ENCODE measurements at places on chromosomes 1 and 21.
A peak's percentile ranks its signal among the peaks of the same experiment; 100 is the strongest.

GRCh38 chr1:92989253-92989652 is 28.0 kb upstream of the DIPK1A start:
- no peak for DNase-seq

GRCh38 chr1:185158800-185159199 is 1.8 kb downstream of the SWT1 start:
- no peak for DNase-seq

- DNase-seq: no peak
Measured at GRCh38 chr1:48785869-48786268, 9.2 kb upstream of the BEND5 start.

DNA sequence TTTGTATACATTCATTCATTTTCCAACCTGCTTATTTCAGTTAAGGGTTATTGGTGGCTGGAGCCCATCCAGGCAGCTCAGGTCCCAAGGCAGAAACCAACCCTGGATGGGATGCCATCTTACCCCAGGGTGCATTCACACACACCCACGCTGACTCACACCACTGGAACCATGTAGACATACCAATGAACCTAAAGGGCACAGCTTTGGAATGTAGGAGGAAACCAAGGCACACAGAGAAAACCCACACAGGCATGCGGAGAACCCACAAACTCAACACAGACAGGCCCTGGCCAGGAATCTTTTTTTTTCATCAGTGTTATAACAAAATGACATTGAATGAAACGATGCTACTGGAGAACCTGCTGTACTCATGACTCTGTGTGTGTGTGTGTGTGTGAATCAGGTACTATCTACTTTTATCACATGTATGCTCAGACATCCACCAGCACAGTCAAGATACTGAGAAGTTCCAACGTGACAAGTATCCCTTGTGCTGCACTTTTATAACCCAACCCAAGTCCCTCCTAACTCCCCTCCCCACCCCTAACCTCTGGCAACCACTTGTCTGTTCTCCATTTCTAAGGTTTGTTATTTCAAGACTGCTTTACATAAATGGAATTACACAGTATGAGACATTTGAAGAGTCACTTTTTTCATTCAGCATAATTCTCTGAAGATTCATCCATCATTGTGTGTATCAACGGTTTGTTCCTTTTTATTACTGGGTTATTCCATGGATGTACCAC is 286.8 kb upstream of the PLD5 start:
- DNase-seq: no peak

DNA sequence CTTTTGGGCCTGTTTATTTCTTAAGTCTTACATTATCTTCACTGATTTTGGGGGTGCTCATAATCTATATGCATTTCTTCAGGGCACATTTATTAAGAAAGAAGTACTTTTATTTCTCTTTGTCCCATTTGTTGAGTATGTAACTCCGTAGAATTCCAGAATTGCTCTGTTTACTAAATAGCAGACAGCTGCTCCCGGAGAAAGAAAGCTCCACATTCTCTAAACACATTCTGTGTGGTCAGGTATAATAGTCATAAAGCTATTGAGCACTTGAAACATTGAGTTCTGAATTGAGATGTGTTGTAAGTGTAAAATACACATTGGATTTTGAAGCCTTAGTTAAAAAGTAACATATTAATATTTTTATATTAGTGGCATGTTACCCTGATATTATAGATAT is 206.5 kb downstream of the SPATA17 start:
- no peak for DNase-seq

- peak; percentile 68 for DNase-seq
Measured at GRCh38 chr21:34807146-34807880, 138.5 kb downstream of the CLIC6 start.

GRCh38 chr1:27000090-27000816 is 6.8 kb downstream of the TRNP1 start:
- DNase-seq: no peak

GRCh38 chr1:928825-929661 is 5.3 kb downstream of the SAMD11 start:
- no peak for DNase-seq

- no peak for DNase-seq
Measured at GRCh38 chr1:68433395-68433794, 16.4 kb downstream of the RPE65 start.

- DNase-seq: no peak
Measured at GRCh38 chr1:206010060-206010459, 6.9 kb upstream of the RAB7B start.

DNA sequence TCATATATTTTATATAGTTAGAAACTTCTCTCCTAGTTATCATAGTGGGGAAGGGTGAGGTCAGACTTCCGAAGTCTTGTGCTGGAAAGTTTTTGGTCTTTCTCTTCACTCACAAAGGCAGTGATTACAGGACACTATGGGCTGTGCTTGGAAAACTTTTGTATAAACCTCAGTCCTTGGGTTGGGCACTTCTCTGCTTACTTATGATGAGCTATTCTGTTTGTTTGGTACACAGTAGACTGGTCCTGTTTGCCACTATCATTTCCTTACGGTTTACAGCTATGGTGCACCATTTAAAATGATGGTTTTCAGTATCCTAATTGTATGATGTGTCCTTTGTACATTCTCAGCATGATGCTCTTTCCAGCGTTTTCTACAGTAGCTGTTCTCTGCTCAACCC is 75.5 kb downstream of the MAP3K7CL start:
- DNase-seq: no peak

DNA sequence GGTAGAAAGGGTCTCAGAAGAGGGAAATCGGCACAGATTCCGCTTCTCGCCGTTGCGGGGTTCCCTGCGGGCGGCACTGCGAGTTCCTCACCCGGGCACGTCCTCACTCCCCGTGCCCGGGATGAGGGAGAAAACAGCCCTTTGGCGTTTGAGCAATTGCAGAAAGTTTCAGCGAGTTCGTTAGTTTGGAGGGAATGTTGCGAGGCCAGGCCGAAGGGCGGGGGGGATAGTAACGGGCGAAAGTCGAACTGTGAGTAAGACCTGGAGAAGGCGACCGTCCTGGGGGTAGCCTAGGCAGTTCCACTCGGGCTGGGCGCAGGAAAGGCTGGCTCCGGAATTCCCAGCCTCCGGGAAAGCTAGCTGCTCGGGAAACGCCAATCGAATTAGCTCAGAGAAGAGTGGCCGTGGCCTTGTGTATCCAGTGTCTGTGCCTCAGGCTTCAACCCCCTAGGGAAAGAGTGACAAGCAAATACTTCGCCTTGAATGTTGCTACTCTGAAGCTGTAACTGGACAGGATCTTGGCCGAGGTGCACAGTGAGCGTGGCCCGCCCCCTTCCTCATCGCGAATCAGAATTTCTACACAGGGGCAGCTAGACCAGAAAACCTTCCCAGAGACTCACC is 787 bp downstream of the PTGFR start:
- no peak for DNase-seq

DNA sequence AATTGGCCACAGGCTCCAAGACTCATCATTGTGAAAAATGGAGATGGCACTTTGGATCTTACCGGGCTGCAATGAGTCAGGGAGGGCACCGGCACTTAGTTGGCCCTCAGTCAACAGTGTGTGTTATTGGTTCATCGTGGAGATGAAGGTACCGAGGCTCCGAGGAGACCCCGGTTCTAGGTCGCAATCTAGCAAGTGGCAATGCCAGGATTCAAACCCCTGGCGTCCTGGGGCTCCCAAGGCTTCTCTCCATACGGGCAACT is 49.0 kb upstream of the ACOT11 start:
- DNase-seq: no peak

- no peak for DNase-seq
Measured at GRCh38 chr1:151370211-151370911, 2.1 kb downstream of the SELENBP1 start.

DNA sequence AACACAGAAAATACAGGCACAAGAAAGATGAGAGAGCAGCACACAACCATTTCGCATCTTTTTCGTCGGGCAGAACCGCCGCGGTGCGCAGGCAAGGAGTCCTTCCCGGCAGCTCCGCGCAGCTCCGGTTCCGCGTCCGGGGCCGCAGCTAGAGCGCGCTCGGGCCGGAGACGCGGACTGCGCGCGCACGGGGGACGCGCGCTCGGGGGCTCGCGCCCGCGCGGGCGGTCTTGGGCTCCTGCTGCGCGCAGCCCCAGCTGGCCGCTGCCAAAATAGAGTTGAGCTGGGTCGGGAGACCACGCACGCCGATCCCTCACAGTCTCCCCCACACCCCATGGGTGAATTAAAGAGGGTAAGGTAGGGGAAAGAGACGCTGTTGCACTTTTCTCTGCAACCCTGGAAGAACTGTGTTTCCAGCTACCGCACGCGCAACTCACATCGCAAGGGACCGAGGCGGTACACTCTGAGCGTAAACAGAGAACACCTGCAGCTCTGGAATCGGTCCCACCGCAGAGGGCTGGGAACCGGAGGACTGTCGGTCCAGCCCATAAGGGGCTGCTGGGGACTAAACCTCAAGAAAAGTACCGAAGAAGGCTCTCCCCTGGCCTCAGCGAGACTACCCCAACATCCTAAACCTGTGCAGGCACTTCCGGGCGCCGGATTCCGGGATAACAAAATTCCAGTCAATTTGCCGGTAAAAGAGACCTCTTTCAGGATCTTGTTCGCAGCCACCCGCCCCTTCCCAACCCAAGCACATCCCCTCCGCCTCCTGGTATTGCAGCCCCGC is 1.7 kb downstream of the NR5A2 start:
- DNase-seq: no peak

DNA sequence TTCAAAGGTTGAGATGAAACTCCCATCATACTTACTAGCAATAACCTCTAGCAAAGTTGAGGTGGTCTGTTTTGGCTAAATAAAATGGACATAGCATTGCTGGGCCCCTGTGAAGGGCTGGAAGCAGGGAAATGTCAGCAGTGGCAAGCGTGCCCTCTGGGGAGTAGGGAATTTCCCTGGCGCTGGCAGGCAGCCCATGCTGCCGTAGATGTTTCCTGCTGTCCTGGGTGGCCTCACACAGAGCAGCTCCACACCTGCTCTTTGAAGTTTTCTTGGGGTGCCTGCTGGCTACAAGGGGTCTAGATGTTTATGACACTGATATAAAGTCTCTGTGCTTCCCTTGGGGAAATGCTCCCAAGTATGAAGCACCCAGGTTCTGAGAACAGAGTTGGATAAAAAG is 30.2 kb downstream of the ADARB1 start:
- peak; percentile 26 for DNase-seq

DNA sequence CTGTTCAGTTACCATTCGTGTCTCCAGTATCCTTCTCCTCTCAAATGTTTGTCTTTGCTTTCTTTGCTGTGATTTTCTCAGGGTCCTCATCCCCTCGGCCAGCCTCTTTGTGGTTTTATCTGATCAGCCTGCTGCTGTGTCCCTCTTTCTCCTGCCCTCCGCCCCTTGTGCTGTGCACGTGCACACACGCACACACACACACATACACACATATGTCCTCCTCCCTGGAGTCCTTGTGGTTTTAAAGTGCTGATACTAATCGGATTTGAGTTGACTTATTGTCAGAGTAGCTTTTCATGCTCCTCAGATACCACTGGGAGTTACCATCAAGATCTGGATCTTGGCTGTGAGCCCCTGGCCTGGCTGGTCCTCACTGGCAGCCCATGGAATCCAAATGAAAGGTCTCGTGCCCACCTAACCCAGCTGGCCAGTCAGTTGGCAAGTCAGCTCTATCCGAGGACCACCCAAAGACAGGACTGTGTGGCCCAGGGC is 34.1 kb downstream of the QSOX1 start:
- no peak for DNase-seq

DNA sequence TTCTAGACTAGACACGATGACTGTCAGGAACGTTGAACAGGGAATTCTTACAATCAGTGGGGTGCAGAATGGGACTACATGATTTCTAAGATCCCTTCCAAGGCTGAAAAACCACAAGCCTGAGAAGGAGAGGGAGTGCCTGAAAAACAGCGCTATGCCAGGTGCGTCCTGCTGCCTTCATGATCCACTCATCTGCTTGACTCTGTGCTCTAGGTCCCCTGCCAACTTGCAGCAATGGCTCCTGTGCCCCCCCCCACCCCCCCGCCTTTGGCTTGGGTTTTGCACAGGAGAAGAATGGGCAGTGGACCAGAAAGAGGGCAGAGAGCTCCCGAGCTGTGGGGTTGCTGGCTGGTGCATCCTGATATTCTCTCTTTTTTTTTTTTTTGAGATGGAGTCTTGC is 5.9 kb downstream of the SLC2A7 start:
- no peak for DNase-seq

DNA sequence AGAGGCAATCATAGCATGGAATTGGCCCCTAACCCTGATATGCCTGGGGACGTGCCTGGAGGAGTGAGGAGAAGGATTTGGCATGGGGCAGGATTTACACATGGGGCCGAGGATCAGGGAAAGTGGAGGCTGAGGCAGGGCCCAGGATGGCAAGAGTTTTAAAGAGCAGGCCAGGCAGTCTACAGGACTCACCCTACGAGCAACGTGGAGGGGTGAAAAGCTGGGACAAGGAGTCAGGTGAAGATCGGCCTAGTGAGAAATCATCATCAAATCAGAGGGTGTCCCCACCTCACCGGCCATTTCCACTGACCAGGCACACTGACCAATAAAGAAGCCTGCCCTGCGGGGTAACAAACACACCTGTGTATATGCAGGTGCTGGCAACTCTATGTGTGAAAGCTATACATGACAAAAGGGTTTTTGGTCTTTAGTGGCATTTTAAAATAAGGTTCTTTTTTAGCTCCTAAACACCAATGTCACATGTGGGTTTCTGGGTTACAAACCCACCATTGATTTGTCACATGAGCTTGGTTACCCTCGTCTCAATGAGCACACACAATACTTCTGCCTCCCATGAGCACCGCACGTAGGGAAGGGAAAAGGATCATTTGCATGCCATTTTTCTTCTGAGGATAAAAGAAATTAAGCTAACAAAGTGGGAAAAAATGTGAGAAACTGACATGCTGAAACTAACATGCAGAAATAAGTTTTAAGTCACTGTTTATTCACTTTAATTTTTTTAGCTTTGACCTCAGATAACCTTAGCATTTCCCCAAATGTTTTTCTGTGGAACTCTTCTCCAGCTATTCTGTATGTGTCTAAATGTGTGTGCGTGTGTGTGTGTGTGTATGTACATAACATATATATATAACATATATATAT is 168.1 kb upstream of the EDN2 start:
- DNase-seq: no peak

DNA sequence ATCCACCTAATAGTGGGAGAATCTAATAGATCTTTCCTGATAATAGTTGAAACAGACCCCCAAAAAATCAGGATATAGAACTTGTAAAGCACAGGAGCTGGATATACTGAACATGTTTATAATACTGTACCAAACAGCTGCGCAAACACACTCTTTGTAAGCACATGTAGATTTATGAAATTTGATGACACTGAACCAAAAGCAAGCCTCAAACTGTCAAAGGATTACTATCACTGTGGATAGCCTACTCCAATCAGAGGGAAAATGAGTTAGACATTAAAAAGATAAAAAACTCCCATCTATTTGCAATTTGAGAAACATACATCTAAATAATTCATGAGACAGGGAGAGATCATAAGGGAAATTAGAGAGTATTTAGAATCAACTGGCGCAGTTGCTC is 26.1 kb downstream of the RCAN3 start:
- no peak for DNase-seq

GRCh38 chr1:32924881-32925344 is 23.7 kb upstream of the TMEM54 start:
- DNase-seq: peak; percentile 12

All from activated naive CD4-positive, alpha-beta T cell treated with Interleukin-2 at 50 U/mL for 16 hours (primary cell).